ENCODE measurements at places on chromosomes 5 and 9.

GRCh38 chr9:81656004-81656403 is 33.3 kb downstream of the TLE1 start:
- no peak for DNase-seq

DNA sequence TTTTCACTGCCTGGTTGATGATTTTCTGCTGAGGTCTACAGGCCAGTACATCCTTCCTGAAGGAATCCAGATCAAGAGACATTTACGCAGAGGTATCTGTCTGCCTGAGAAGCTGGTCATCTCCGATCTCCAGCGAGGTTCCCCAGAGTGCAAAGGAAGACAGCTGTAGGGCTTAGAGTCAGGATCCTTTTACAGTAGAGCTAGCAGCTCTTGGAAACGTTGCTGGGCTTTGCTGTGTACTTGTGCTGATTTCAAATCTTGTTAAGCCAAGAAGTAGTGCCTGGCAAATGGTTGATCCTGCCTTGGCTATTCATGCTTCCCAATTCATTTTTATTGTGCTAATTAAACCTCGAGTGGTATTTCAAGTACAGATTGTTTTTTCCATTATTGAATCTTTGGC is 48.9 kb downstream of the NTRK2 start:
- no peak for DNase-seq

DNA sequence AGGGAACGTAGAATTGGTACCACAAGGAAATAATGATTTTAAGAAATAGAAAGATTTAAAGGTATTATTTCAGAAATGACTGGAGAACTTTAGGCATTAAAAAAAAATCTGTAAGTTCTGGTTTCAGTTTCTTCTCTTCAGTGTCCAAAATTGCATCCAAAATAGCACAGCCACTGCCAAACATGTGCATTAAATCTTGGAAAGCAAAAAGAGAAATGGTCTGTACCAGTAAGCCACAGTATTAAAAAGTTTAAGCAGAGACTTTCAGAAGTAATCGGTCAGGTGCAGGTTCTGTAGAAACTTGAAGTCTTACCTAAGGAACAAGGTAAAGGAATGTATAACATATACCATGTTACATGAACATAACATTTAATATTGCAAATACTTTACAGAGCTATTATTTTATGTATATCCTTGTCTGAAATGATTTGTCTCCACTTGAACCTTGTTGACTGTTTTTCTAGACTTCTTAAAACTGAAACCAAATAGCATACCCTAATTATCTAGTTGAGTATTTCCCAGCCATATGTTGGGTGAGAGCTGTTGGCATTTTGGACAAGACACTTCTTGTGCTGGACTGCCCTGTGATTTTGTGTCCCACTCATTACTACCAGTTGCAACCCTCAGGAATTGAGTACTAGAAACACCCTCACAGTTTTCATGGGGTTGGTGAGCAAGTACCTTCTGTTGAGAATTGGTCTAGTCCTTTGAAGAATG is 32.1 kb downstream of the NIPBL start:
- no peak for DNase-seq

GRCh38 chr5:38715696-38716095 is 130.1 kb upstream of the OSMR start:
- DNase-seq: no peak

- peak; percentile 18 for DNase-seq
These were observed 57.1 kb upstream of the ZBED3 start for GRCh38 chr5:77143998-77144836.

GRCh38 chr5:76490960-76491359 is 87.9 kb downstream of the IQGAP2 start:
- DNase-seq: no peak

DNA sequence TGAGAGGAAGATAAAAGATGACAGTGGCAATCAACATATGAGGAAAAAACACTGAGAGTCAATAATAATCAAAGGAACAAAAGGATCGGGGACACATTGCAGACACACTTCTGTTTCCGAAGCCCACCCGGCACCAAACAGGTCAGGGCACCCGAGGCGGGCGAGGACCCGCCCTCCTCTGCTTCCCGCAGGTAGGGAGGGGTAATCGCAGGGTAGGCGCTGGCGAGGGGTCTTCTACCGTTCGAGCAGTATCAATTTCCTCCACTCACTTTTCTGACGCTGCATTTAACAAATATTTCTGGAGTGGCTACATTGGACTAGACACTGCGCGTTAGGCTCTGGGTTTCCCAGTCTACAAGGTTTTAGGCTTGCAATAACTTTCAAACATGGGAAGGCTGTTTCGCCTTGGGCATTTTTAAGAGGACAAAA is 1.3 kb downstream of the TXN start:
- no peak for DNase-seq

DNA sequence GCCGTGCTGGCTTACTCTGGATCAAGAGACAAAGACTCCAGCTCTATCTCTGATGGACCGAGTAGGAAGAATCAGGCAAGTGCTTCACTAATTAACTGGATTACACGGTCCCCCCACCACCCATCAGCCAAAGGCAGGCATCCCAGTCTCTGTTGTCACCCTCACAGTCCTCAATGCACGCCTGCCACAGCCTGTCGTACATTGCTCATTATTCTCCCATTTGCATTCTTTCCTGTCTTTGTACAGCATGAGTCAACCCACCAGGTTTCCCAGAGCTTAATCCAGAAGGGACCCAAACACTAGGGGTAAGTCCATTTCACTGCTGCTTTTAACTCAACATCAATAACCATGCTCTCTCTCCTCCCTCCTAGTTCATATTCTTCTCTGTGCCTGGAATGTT is 44.4 kb downstream of the PCA3 start:
- DNase-seq: no peak

DNA sequence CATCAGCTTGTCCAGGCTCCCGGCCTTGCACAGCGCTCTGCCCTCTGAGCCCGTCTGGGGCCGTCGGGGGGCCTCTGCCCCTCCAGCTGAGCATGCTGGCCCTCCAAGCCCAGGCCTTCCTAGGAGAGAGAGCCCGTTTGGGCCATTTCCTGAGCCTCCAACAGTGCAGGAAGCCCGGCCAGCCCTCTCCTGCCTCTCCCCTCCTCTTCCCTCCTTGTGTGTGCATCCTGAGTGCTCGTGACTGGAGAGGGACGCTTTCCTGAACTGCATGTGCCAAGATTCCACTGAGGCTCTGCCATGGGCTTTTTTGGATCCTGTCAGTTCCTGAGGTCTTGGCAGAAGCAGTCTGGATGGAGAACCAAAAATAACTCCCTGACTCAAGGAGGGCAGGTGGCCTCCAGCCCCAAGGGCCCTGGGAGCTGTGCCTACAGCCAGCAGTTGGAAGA is 15.6 kb downstream of the OLFM1 start:
- DNase-seq: no peak
